ENCODE measurements at places on chromosomes 16 and 17. TPM values are rescaled to one million over a fixed set of nuclear protein-coding genes. Genes with fewer than 3 reads are reported as not detected.
A peak's percentile ranks its signal among the peaks of the same experiment; 100 is the strongest.

GINS2 gene
- 0.95 TPM for total RNA-seq

PCGF2 gene
- total RNA-seq: 7.4 TPM

KRT33A gene
- not detected for total RNA-seq

SLC6A4 gene
- not detected for total RNA-seq

HNF1B gene
- not detected for total RNA-seq

MYH2 gene
- total RNA-seq: not detected

DNA sequence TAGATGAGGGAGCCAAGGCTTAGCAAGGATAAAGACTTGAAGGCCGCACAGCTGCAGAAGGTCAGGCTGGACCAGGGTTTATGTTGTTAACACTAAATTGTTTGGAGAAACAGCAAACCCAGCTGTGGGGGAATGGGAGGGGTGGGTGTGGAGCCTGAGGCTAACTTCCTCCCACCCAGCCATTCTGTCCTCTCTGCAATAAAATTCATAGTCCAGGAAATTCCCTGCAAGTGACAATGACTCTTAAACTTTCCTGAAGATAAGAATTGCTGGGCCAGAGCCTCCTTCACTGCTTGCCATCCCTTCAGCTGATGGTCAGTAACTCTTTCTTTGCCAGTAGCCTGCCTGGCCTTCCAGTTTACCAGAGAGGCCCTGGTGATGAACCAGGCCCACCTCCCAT lies 19.4 kb upstream of the ATP5MC1 start:
- H3K4me3 ChIP-seq: no peak overlapping the region
- H3K27me3 ChIP-seq: no peaks in the 10 kb centered on the region
- peaks cover 16% of the 10 kb centered on the region for H3K4me1 ChIP-seq
- no peak for DNase-seq
- no peak overlapping the region for H3K27ac ChIP-seq

GRCh38 chr17:61394630-61395408 lies 4.8 kb upstream of the TBX2 start:
- no peaks in the 10 kb centered on the region for H3K4me1 ChIP-seq
- no peak overlapping the region for H3K27ac ChIP-seq
- H3K36me3 ChIP-seq: no peaks in the 10 kb centered on the region

DNA sequence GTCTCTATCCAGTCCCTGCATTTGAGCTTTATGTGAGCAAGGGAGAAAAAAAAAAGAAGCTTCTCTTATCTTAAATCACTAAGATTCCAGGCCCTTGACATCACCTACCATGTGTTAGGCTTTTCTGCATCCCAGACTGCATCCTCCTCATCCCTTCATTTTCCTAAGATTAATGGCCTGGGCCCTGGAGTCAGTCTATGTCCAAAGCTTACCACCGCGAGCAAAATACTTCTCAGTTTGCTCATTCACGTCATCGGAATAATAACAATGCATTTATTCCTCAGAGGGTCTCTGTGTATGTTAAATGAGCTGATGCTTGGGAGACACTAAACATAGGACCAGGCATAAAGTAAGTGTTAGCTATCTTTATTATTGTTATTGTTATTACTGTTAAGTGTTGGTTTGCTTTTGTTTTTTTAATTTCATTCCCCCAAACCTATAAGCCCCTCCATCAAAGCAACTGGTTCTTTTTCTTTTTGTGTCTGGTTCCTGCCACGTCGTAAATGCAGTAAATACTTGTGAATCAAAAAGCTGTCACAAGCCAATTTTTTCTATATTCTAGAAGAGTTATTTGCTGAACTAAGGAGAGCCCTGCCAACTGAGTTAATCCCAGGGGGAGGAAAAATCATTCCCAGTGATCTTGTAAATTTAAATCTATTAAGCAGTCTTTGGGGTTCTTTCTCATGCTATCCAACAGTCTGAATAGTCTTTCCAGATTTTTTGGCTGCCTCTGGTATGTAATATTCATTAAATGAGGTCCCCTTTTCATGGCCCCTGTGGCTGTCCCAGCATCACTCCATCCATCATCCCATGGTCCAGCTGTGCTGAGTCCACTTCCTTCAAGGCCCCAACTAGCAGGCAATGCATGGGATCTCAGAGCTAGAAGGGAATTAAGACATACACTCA lies 46.5 kb downstream of the VAT1L start:
- no peaks in the 10 kb centered on the region for H3K4me1 ChIP-seq
- no peaks in the 10 kb centered on the region for H3K36me3 ChIP-seq
- no peak overlapping the region for H3K4me3 ChIP-seq
- DNase-seq: no peak

DNA sequence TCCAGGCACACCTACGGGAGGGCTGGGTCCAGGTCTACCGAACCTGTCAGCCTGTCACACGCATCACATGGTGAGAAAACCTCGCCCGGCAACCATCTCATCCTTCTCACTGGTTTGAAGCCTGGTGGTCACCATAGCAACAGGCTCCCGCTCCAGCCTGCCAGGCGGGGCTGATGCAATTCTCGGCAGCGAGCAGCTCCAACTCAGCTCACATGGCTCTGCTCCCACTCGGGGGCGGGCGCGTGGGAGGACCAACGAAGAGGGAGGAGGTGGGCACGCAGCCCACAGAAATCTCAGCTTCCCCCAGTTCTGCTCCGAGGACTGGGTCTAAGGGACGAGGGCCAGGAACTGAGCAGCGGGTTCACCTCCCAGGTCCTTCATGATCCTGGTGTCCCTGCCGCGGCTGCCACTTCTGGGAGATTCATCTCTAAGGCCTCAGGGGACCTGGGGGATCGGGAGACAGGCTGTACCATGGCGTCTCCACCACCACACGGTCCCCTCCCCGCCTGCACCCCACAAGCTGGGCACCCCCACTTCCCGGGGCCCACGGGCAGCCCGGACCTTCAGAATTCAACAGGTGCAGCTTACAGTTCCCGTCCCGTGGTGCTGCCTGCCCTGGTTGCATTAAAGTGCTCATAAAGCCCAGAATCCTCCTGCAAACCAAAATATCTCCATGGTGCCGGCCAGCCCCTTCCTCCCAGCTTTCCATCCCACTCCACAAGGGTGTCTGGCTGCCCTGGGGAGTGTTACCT lies 25.8 kb downstream of the ABR start:
- no peak overlapping the region for H3K4me3 ChIP-seq
- H3K27me3 ChIP-seq: no peaks in the 10 kb centered on the region
- no peaks in the 10 kb centered on the region for H3K36me3 ChIP-seq
- no peak overlapping the region for H3K27ac ChIP-seq

DNA sequence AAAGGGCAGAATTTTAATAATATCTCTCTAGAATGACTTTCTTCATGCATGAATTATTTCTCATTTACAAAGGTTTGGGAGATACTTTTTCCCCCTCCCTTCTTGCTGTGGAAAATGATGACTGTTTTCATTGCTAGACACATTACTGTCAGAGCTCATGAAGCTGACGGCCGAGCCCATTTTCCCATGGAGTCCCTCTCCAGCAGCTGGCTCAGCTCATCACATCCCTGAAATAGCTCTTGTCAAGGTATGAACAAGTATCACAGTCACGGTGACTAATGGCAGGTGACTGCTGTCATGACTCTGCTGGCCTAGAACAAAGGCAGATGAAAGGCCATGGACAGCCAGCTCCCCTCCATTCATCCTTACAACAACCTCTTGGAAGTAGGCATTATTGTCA lies 208.1 kb downstream of the ABCC12 start:
- no peaks in the 10 kb centered on the region for H3K4me1 ChIP-seq
- no peaks in the 10 kb centered on the region for H3K27me3 ChIP-seq
- DNase-seq: no peak
- H3K36me3 ChIP-seq: no peaks in the 10 kb centered on the region
- no peak overlapping the region for H3K27ac ChIP-seq

DNA sequence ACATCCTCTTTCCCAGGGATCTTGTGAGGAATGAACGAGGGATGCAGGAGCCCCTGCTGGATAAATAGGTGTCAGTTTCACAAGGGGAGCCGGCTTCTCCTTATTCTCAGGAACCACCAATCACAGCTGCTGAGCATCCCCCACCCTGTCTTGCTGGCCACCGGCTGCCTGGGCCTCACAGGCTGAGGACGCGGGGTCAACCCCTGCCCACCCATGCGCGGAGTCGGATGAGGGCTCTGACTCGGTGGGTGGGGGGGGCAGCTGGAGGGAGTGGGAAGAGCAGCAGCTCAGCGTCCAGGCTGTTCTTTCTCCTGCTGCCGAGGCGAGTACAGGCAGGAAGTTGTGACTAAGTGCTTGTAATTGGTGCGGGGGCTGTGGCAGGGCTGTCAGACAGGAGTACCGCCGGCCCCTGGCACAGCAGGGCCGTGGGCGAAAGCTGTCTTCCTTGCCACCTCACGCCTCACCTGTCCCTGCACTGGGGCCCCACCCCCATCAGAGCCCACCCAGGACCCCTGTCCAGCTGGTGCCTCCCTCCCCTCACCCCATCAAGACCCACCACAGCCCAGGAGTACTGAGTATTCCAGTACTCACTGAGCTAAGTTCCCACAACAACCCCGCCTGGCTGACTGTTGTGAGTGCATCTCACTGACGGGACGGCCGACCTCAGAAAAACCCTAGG lies 11.0 kb upstream of the DPEP1 start:
- no peak overlapping the region for H3K27ac ChIP-seq
- DNase-seq: peak; percentile 64
- no peak overlapping the region for H3K4me3 ChIP-seq
- no peaks in the 10 kb centered on the region for H3K27me3 ChIP-seq
- no peaks in the 10 kb centered on the region for H3K4me1 ChIP-seq
- no peaks in the 10 kb centered on the region for H3K36me3 ChIP-seq

GRCh38 chr16:7372095-7372494 lies 39.5 kb downstream of the RBFOX1 start:
- no peaks in the 10 kb centered on the region for H3K36me3 ChIP-seq
- no peaks in the 10 kb centered on the region for H3K4me1 ChIP-seq
- DNase-seq: no peak
- H3K27ac ChIP-seq: no peak overlapping the region

GRCh38 chr17:16377941-16378341 lies 3.0 kb upstream of the UBB start:
- no peak overlapping the region for H3K4me3 ChIP-seq
- no peaks in the 10 kb centered on the region for H3K36me3 ChIP-seq
- no peak for DNase-seq
- no peak overlapping the region for H3K27ac ChIP-seq

DNA sequence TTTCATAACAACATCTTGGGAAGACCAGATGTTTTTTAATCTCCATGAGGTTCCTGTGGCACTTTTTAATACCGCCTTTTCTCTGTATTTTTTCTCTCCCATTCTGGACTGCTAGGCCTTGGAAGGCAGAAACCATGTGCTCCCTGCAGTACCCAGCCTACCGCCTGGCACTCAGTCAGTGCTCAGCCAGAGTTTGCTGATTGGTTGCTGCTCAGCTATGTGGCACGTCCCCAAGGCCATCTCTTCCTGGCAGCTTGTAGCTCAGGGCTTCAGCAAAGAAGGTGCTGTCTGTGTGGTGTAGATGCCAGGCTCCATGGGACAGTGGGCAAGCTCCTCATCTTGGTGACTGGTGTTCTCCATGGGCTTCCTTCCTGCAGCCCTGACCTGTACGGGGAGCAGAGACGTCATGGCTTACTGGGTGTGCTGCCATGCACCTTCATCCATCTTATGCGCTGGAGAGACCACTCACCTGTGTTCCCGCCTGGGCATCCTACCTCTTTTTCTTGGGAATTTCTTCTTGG lies 86.7 kb downstream of the CLEC16A start:
- DNase-seq: no peak
- H3K27me3 ChIP-seq: no peaks in the 10 kb centered on the region
- H3K4me1 ChIP-seq: peaks cover 6% of the 10 kb centered on the region

DNA sequence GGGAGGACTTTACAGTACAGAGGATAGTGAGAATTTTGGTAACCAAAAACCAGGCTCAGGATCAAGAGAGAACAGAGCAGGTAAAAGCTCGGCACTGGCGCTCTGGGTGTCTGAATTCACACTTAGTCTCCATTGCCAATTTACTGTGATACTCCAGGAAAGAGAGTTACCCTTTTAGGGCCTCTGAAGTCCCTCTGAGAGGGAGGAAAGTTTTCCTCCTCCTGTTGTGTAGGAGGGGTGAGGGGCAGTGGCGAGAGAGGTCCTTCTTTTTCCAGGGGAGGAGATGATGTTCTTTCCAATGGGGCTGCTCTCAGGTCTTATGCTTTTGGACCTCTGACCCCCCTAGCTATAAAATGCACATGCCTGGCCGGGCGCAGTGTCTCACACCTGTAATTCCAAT lies 5.4 kb upstream of the TNS4 start:
- no peaks in the 10 kb centered on the region for H3K36me3 ChIP-seq
- DNase-seq: no peak
- no peaks in the 10 kb centered on the region for H3K27me3 ChIP-seq
- no peak overlapping the region for H3K27ac ChIP-seq
- H3K4me3 ChIP-seq: no peak overlapping the region
- no peaks in the 10 kb centered on the region for H3K4me1 ChIP-seq

GRCh38 chr16:18833707-18834505 lies 32.6 kb upstream of the ARL6IP1 start:
- no peaks in the 10 kb centered on the region for H3K36me3 ChIP-seq
- H3K27ac ChIP-seq: no peak overlapping the region
- no peak overlapping the region for H3K4me3 ChIP-seq
- no peaks in the 10 kb centered on the region for H3K27me3 ChIP-seq
- H3K4me1 ChIP-seq: no peaks in the 10 kb centered on the region

DNA sequence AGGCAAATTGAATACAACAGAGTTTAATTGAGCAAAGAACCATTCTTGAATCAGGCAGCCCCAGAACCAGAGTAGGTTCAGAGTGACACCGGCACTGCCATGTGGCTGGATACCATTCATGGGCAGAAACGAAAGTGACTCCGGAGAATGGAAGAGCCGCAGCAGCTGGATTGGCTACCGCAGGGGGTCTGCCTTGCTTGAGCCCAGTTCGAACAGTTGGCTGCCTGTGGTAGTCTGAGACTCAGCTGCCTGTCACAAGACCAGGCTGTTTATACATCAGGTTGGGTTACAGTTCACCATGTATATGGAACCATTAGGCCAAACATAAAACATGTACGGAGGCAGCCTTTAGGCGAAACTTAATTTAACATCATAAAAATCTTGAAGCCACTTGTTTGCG lies 205.2 kb upstream of the CHMP6 start:
- H3K27ac ChIP-seq: no peak overlapping the region
- DNase-seq: no peak
- H3K27me3 ChIP-seq: no peaks in the 10 kb centered on the region
- no peaks in the 10 kb centered on the region for H3K36me3 ChIP-seq
- H3K4me3 ChIP-seq: no peak overlapping the region

DNA sequence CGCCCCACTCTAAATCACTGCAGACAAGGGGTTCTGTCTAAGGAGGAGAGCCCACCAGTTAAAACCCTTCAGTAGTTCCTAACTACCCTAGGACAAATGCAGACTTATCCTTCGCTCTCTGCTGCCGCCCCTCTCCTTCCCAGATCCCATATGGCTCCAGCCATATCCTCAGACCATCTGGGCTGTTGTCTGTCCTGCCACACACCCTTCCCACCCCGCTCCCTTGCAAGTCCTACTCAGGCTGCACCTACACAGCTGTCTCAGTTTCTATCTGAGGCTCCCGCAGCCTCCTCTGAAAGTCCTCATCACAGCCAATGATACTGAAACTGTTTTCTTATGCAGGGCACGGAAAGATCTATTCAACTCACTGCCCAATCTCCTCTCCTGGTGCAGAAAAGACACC lies 720 bp upstream of the BCKDK start:
- H3K27ac ChIP-seq: no peak overlapping the region
- no peak overlapping the region for H3K4me3 ChIP-seq
- DNase-seq: no peak
- no peaks in the 10 kb centered on the region for H3K36me3 ChIP-seq

GRCh38 chr17:82881900-82882714 lies 42.3 kb upstream of the ZNF750 start:
- no peak overlapping the region for H3K4me3 ChIP-seq
- no peaks in the 10 kb centered on the region for H3K36me3 ChIP-seq
- H3K27me3 ChIP-seq: no peaks in the 10 kb centered on the region
- peaks cover 3% of the 10 kb centered on the region for H3K4me1 ChIP-seq

- no peaks in the 10 kb centered on the region for H3K36me3 ChIP-seq
- no peaks in the 10 kb centered on the region for H3K27me3 ChIP-seq
- peaks cover 5% of the 10 kb centered on the region for H3K4me1 ChIP-seq
- DNase-seq: no peak
These were observed 6.8 kb downstream of the MGRN1 start for GRCh38 chr16:4631444-4631843.
